ENCODE measurements at places on chromosomes 5 and 9.
A peak's percentile ranks its signal among the peaks of the same experiment; 100 is the strongest.

- no peak overlapping the region for H3K4me3 ChIP-seq
- H3K4me1 ChIP-seq = peaks cover 16% of the 10 kb centered on the region
- no peak for DNase-seq
- H3K27me3 ChIP-seq = no peaks in the 10 kb centered on the region
These were observed 19.5 kb upstream of the TTC33 start for GRCh38 chr5:40775085-40775845.

- no peak overlapping the region for H3K4me3 ChIP-seq
- H3K27me3 ChIP-seq = peaks cover 2% of the 10 kb centered on the region
- DNase-seq = no peak
- H3K27ac ChIP-seq = no peak overlapping the region
- H3K4me1 ChIP-seq = peaks cover 6% of the 10 kb centered on the region
- H3K36me3 ChIP-seq = no peaks in the 10 kb centered on the region
These were observed 29.7 kb downstream of the SHB start for GRCh38 chr9:38039090-38039906.

DNA sequence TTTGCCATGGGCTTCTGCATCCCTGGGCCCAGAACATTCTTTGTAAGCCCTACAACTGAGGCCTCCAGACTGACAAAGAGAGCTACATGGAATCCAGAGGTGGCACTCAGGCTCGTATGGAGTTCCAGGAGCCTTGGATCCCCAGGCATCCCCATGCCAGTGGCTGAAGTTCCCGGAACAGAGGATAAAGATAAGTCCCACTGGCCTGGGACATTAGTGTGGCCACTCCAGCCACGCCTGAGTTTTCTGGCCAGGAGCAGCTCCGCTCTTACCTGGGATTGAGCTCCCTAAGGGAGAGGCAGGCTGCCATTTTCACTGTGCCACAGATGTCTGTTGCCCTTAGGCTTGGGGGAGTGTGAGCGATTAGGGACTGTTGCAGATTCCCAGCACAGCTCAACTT is 656.3 kb upstream of the FAM174A start:
- H3K4me3 ChIP-seq = no peak overlapping the region
- H3K27me3 ChIP-seq = no peaks in the 10 kb centered on the region
- no peaks in the 10 kb centered on the region for H3K36me3 ChIP-seq
- no peaks in the 10 kb centered on the region for H3K4me1 ChIP-seq
- DNase-seq = no peak
- no peak overlapping the region for H3K27ac ChIP-seq

DNA sequence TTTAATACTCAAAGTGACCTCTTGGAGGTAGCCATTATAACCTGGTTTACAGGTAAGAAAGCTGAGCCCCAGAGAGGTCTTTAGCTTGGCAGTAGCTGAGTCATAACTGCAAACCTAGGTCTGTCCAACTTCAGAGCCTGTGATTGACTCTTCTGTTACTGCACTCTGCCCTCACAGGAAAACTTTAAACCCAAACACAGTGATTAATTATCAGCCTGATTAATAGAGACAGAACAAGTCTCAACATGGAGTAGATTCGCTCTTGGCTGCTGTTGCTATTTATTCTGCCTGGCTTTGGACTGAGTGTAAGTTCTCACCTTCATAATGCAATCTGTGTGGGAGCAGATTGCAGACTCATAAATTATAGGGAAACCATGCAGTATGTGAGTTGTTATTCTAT is 27.4 kb upstream of the TXN start:
- no peak overlapping the region for H3K4me3 ChIP-seq
- H3K27me3 ChIP-seq = peaks cover 9% of the 10 kb centered on the region
- peaks cover 1% of the 10 kb centered on the region for H3K4me1 ChIP-seq
- H3K27ac ChIP-seq = no peak overlapping the region

DNA sequence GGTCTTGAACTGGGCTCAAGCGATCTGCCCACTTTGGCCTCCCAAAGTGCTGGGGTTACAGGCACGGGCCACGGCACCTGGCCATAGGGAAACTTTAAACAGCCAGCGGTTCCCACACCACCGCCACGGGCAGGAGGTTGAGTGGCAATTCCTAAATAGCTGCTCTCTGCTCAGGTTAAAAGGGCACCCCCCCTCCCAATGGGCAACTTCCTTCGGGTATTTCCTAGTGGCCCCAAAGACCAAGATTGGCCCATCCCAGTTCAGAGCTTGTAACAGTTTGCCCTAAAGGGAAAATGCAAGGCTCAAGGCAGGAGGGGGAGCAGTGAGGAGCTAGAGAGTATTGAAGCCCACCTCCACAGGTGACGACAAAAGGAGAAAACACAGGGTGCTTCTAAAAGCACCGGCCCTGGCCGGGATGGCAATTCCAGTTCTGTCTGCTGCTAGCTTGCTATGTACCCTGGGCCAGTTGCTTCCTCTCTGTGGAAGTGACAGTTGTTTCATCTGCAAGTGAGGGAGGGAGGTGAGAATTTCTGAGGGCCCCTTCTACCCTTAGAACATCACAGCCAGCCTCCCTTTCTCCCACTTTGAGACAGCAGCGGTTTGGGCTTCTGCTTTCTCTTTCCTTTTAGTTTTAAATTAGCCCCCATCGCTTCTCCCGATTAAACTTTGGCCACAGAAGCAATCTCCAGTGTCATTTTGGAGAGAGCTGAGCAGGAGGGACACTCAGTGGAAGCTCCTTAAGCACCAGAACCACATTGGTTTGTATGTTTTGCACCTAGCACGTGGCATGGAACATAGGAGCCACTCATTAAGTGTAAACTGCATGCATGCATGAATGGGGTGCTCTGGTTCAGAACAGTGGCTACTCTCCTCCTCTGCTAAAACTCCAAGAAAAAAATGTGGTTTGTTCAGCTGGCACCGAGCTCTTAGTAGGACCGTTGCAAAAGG is 17.3 kb upstream of the TNIP1 start:
- H3K27ac ChIP-seq = peak overlapping the region; percentile 61
- DNase-seq = peak; percentile 41
- peak overlapping the region; percentile 35 for H3K4me3 ChIP-seq
- peaks cover 38% of the 10 kb centered on the region for H3K36me3 ChIP-seq

DNA sequence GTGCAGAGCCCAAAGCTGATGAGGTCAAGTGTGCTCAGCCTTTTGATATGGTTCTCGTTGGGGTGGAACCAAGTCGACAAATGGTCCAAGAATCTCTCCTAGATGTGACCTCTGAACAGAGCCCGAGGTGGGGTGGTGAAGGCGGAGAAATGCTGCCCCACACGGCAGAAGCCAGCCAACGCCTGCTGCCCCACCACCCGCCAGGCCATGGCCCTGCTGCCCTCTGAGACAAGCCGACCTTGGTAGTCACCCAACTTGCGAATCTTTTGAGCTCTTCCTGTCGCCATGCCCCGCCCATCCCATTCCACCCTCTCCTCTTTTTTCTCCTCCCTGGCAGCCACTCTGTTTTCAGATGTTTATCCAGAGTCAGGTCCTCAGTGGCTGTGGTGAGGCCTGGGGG is 91.5 kb upstream of the EGFLAM start:
- H3K36me3 ChIP-seq = no peaks in the 10 kb centered on the region
- H3K4me3 ChIP-seq = no peak overlapping the region
- no peak for DNase-seq
- no peak overlapping the region for H3K27ac ChIP-seq

DNA sequence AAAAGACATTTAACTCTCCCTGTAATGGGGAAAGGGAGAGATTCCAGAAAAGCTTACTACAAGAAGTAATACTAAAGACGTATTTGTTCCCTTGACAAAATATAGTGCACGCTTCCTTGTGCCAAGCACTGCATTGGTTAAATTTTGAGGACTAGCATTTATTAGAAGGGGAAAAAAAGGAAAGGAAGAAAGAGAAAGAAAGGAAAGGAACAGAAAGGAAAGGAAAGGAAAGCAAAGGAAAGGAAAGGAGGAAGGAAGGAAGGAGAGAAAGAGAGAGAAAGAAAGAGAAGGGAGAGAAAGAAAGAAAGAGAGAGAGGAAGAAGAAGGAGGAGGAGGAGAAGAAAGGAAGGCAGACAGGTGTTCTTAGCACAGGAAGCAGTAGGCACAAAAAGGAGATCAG is 110.1 kb upstream of the CDH6 start:
- no peak for DNase-seq
- H3K27me3 ChIP-seq = no peaks in the 10 kb centered on the region
- no peak overlapping the region for H3K4me3 ChIP-seq
- no peak overlapping the region for H3K27ac ChIP-seq
- H3K4me1 ChIP-seq = no peaks in the 10 kb centered on the region

GRCh38 chr9:109238655-109239054 is 71.6 kb upstream of the FRRS1L start:
- H3K4me3 ChIP-seq = no peak overlapping the region
- H3K36me3 ChIP-seq = no peaks in the 10 kb centered on the region
- no peak for DNase-seq

GRCh38 chr9:27437652-27438373 is 86.3 kb upstream of the IFNK start:
- H3K4me1 ChIP-seq = peaks cover 19% of the 10 kb centered on the region
- no peak overlapping the region for H3K27ac ChIP-seq
- no peaks in the 10 kb centered on the region for H3K27me3 ChIP-seq
- no peak for DNase-seq

GRCh38 chr5:172356047-172356446 is 72.5 kb upstream of the UBTD2 start:
- H3K4me1 ChIP-seq = no peaks in the 10 kb centered on the region
- no peak overlapping the region for H3K27ac ChIP-seq
- H3K27me3 ChIP-seq = no peaks in the 10 kb centered on the region

DNA sequence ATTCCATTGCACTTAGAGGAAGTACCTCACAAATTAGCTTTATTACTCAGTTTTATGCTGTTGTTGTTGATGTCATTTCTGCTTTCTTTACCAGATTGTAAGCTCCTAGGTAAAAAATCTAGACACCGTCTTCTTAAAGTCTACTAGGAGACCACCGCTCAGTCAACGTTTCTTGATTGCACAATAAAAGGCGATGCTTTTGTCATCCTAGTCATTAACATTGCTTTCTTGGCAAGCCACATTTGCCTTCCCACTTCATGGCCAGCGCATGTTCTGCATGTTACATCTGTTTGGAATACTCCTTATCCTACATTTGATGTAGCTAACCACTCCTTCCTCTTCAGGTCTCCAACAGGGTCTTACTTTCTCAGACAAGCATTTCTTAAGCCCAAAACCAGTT is 464.0 kb upstream of the TUSC1 start:
- DNase-seq = no peak
- no peaks in the 10 kb centered on the region for H3K36me3 ChIP-seq
- H3K4me3 ChIP-seq = no peak overlapping the region
- no peak overlapping the region for H3K27ac ChIP-seq
- H3K27me3 ChIP-seq = no peaks in the 10 kb centered on the region

GRCh38 chr5:177232761-177233160 is 70.8 kb downstream of the RAB24 start:
- H3K27me3 ChIP-seq = no peaks in the 10 kb centered on the region
- peaks cover 9% of the 10 kb centered on the region for H3K4me1 ChIP-seq
- H3K36me3 ChIP-seq = peaks cover 25% of the 10 kb centered on the region

DNA sequence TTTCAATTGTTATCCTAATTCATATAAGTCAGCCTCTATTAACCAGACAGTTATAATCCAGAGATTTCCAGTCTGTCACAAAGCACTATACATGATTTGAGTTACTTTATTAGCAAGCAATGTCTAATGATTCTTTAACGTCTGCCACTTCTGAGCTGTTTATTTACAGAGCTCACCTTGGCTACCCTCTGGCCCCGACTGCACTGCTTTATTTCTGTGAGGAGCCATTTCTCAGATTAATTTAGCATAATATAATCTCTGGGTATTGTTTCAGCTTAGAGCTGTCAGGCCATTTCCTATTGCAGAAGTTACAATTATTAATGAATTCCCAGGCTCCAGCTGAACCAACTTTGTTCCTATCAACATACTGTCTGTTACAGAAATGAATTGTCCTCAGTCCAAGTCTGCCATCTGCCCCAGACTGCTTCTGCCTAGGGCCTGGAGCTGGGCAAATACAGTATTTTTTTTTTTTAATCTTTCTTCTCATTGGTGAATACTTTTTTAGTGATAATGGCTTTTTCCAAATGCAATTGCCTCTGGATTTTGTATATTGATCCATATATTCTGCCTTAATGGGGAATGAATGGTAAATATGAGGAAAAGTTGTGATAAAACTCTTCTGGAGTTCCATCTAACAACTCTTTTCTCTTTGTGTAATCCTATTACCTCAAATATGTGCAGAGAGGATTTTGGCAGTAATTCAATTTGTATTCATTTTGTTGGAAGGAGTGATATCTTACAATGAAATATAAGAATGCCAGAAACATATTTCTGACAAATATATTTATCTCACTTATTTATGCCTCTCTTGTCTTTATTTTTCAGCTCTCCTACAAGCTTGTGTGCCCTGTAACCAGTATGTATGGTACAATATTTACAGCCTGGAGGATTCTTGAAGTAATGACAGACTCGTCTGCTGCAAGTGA is 104.7 kb downstream of the FOCAD start:
- H3K27me3 ChIP-seq = no peaks in the 10 kb centered on the region
- H3K4me1 ChIP-seq = no peaks in the 10 kb centered on the region
- no peak overlapping the region for H3K4me3 ChIP-seq
- no peak for DNase-seq

- H3K36me3 ChIP-seq = no peaks in the 10 kb centered on the region
- no peak overlapping the region for H3K27ac ChIP-seq
- no peak overlapping the region for H3K4me3 ChIP-seq
These were observed 77.2 kb downstream of the ADAMTS16 start for GRCh38 chr5:5217371-5217770.

DNA sequence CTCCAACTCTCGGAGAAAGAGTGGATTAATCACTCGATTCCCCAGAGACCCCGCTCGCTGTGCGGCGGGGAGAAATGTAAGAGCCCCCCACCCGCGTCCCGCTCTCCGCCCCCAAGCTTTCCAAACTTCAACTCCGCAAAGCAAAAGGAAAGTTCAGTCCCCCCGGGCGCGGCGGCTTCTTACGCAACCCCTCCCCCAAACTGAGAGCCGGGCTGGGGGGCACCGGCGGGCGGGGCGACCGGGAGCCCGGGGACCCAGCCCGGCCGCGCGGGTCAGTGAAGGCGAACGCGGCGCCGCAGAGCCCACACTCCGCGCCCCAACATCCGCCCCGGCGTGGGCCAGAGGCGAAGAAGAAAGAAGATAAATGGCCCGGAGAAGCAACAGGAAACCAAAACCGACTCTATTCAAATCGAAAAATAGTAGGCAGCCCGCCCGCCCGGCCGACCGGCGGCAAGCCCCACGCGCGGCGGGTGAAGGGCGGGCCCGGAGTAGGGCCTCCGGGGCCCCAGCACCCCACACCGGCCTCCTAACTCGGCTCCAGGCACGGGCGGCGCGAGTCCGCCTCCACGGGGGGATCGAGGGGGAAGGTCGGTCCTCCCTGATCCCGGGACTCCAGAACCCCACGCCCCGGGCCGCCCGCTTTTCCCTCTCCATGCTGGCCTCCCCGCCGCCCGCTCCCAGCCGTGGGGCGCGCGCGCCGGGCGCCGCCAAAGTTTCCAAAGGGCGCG is 720 bp downstream of the NOTCH1 start:
- peak overlapping the region; percentile 72 for H3K27ac ChIP-seq
- peaks cover 6% of the 10 kb centered on the region for H3K36me3 ChIP-seq
- DNase-seq = peak; percentile 71
- no peaks in the 10 kb centered on the region for H3K27me3 ChIP-seq

DNA sequence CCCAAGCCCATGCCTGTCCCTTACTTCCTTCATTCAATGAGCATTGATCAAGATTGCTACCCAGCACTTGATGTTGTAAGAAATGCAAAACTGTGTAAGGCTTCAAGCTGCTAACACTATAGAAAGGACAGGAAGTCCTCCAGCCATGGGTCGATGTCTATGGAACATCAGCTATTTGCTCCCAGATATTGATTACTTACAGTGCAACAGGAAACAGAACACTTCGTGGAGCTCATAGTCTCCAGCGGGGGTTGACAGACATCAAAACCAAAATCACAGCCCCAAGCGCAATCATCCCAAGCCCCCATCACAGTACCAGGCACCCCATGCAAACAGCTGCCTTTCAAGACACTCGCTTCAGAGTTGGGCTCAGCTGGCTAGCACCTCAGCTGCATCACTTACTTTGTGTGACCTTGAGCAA is 26.8 kb upstream of the DUSP1 start:
- no peak for DNase-seq
- H3K27ac ChIP-seq = no peak overlapping the region
- no peaks in the 10 kb centered on the region for H3K27me3 ChIP-seq
- no peak overlapping the region for H3K4me3 ChIP-seq
- no peaks in the 10 kb centered on the region for H3K36me3 ChIP-seq
- peaks cover 16% of the 10 kb centered on the region for H3K4me1 ChIP-seq

All from activated naive CD8-positive, alpha-beta T cell treated with anti-CD3 and anti-CD28 coated beads, Interleukin-2, amount 50 U/mL, for 24 hours (primary cell).